GM12878 (cell line): ENCODE measurements at places on chromosomes 5 and 9. TPM values are rescaled to one million over a fixed set of nuclear protein-coding genes. Genes with fewer than 3 reads are reported as not detected.

PKD2L2 gene
- 0.36 TPM in 1 of 2 replicates, not detected in the other for total RNA-seq

GPR150 gene
- total RNA-seq: 0.92 and 1.3 TPM in 2 replicates

OR13C2 gene
- not detected in 2 replicates for total RNA-seq

ZBTB26 gene
- 6.9 and 8.1 TPM in 2 replicates for total RNA-seq

BTNL3 gene
- total RNA-seq: not detected in 2 replicates

DNA sequence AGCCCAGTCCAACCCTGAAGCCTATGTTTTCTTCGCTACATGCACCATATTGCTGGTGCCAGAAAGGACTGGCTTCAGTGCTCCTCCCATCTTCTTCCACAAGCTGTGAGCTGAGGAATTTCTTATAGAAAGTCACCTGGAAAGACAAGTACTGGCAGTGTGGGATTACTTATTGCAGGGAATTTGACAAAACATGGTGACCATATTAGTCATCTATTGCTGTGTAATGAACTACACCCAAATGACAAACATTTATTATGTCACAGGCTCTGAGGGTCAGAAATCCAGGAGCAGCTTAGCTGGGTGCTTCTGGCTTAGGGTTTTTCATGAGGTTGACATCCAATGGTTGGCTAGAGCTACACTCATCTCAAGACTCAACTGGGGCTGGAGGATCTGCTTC lies 75.5 kb downstream of the ENTREP1 start:
- no peak for DNase-seq

DNA sequence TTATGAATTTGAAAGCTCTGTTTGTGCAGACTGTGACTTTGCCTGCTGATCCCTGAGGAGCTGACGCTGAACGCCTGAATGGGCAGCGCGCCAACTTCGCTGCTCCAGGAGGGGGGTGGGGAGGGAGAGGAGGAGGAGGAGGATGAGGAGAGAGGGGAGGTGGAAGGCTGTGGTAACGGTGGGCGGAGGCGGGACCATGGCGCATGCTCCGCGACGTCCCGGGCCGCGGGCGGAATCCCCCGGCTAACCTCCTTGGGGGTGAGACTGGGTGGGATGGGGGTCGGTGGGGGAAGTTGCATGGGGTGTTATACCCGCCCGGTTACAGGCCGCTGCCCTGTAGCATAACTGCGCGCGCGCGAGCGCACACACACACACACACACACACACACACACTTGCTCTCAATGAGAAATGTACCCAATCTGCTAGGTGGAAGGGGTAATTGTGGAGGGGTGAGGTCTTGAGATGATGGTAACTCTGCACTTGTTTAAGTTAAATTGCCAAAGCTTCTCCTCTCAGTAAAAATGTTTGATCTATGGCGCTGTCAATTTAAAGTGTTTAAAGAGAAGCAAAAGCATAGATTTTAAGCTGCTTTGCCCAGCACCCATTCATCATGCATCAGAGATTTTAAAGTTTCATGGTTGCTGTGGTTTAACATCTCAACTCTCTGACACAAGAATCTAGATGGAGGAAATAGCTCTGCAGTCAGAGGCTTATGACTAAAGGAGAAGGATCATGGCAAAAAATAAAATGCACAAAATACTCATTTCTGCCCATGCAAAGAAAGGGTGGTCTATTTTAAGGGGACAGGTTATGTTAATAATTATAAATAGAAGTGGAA lies 76.6 kb upstream of the TBCA start:
- DNase-seq: peak; percentile 80

DNA sequence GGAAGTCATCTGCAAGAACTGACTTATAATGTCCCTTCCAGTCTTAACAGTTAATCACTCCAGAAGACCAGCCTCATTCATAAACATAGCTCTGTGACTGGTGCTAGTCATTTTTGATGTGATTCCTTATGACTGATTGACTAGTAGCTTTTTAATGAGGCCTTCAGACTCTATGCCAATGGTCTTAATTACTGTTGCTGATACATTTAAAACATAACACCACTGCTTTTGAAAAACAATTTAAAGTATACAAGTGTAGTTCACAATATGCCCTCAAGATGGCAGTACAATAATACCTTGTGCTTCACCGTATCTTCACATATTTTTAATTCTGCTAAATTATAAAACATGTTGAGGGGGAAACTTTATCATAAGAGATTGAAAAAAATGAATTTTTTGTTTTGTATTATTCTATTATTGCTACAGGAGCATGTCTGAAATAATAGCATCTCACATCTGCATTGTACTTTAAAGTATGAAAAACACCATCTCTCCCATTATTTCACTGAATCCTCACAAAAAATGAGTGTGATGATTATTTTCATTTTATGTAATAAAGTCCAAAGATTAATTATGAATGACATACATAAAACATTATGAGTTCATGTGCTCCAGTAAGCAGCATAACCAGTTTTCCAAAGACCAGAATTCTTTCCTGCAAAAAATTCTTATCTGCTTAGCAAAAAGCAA lies 55.2 kb upstream of the SHISAL2B start:
- DNase-seq: no peak

DNA sequence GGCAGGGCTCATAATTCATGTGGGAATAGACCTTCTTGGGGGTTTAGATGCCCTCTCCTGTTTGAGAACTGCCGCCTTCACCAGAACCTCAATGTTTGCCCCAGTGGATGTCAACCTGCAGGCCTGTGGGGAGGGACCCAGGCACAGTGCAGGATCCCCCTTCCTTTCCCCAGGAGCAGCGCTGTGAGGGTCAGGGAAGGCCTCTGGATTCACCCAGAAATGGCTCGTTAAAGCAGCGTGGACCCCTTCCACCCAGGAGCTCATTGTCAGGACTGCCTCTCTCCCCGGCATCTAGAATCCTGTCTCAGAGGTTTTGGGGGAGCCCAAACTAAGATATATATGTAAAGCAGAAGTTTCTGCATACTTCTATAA lies 188.3 kb downstream of the GADD45G start:
- DNase-seq: no peak

- DNase-seq: no peak
Measured at GRCh38 chr5:77077829-77078176, 9.3 kb downstream of the ZBED3 start.

GRCh38 chr5:156174225-156174624 lies 152.7 kb upstream of the SGCD start:
- DNase-seq: no peak

DNA sequence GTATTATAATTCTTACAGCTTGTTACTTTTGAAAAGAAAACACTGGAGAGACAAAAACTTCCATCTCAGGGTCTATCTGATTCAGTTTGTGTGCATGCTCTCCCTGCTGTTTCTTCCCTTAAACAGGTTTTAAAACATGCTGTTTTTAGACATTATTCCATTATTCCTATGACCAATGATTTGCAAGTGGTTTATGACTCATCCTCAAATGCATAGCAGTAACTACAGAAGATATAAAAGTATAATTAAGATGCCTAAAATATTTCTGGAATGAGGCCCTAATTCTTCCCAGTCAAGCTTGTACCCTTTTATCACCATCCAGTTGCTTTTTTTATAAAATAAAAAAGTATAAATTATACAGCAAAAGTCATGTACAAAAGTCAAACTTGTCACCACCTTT lies 3.7 kb downstream of the DTWD2 start:
- DNase-seq: no peak

DNA sequence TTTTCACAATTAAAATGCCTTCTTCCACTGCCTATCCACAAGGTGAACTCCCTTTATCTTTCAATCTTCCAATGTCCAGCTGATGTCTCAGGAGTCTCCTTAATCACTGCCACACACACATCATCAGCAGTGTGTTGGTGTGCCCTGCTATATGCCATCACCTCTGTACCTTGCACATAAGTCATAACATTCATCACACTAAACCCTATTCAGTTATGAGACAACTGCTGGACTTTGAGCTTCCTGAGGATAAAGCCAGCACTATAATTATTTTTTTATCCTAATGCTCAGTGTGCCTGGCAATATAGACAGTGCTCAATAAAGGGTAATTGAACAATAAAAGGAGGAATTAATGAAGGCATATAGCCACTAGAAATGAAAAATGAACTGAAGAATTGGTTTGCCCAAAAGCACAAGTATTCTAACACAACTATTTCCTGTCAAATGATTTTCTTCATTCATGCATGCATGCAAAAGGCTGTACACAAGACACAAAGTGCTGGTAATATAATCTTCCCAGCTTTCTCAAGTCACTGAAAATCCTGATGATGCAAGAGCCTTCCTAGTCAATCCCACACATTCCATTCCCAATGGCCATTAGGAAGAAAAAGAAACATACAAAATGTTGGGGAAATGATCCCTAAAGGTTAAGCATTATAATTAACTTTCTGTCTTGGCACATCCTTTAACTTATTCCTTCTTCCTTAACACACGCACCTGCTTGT lies 32.4 kb downstream of the LPAR1 start:
- DNase-seq: no peak

DNA sequence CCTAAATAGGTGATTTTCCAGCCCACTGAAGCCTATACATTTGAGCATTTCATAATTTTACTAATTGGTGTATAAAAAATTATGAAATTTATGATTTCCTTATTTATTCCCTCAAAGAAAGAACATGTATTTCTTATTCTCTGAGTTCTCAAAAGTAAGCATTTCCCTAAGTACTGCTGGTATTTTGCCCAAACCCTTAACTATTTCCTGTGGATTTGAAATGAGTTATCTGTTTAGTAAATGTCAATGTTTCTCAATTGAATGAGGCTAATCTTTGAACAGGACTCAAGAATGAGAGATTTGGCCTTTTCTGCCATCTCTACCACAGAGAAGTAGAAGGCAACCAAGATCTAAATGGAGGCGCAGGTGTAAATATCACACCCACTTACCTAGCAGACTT lies 751.7 kb downstream of the TLE1 start:
- DNase-seq: no peak

DNA sequence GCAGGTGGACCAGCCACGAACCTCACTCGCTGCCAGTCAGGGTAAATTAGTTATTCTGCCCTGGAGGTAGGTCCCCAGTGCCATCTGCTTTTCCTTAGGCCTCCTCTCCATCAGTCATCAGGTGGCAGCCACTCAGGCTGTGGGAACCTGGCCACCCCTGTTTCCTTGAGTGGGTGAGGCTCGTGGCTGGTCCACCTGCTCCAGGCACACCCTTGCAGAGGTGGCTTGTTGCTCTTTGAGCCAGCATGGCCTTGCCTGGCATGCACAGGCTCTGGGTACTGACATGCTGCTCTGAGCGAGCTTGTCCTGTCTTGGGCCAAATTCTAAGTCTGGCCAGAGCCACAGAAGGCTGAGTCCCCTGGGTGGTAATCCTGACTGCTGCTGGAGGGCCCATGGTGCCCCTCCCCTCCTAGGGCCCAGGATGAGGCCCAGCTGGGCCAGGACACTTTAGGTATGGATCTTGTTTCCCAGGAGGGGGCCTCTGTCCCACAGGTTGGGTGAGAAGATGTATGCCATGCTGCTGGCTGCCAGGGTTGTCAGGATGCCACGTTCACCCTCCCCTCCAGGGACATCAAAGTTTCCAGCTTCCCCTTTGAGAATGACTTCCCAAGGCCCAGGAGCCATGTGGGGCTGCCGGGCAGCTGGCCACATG lies 17.0 kb upstream of the ZNF484 start:
- DNase-seq: no peak

DNA sequence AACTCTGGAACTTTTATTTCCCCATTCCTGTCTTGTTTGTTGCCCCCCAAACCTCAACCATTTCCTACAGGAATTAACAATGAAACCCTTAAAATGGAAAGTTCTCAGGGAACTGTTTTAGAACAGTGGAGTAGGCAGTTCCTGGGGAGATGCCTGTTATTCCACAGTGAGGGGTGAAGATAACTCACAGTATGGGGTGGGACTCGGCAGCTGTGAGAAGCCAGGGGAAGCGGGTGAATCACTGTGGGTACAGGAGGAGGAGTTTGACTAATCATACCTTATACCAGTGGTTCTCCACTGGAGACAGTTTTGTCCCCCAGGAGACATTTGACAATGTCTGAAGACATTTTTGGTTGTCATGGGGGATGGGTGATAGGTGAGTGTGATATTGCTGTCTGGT lies 36.9 kb upstream of the GLRA1 start:
- DNase-seq: no peak

- no peak for DNase-seq
Measured at GRCh38 chr9:106878934-106879333, 16.0 kb downstream of the ZNF462 start.

- DNase-seq: no peak
Measured at GRCh38 chr5:9356351-9356825, 189.5 kb downstream of the SEMA5A start.

DNA sequence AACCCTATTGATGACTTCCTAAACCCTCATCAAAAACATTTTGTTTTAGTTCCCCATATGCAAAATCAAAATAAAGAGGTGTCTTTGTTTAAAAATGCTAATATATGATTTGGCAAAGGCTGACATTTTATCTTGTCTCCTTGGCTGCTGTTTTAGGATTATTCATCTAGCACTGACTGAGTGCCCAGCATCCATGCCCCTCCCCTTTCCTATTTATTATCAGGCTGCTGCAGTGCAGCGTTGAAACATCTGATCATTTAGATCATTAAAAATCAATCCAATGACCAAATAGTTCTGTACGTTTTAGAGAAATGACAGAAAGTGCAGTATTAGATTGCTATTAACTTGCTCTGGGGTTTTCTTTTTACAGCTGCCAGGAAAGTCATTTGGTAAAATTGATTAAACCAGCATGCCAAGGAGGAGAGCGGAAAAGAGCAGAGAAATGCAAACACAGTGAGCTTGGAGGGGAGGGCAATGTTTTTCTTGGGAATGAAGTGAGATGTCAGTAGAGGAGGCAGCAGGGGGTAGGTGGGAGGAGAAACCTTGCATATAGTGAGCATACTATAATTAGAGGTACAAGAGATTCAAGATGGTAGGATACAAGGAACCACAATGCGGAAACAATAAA lies 286.3 kb downstream of the PDE4D start:
- DNase-seq: no peak

DNA sequence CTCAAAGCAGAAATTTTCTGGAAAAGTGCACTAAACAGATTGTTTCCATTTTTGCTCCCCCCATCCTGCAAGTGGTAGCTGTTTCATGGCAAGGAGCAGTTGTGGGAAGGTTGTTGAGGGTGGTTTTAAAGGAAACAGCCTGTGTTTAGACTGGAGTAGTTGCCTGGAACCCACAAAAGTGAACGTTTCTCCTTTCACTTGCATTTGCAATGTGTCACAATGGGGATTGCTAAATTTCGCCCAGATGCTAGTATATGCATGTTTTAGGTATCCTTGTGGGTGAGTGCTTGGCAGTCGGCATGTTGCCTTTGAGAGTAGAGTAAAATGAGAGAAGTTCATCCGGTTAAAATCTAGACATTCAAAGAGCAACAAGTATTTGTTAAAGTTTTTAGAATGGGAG lies 1099.9 kb upstream of the DMAC1 start:
- DNase-seq: no peak

DNA sequence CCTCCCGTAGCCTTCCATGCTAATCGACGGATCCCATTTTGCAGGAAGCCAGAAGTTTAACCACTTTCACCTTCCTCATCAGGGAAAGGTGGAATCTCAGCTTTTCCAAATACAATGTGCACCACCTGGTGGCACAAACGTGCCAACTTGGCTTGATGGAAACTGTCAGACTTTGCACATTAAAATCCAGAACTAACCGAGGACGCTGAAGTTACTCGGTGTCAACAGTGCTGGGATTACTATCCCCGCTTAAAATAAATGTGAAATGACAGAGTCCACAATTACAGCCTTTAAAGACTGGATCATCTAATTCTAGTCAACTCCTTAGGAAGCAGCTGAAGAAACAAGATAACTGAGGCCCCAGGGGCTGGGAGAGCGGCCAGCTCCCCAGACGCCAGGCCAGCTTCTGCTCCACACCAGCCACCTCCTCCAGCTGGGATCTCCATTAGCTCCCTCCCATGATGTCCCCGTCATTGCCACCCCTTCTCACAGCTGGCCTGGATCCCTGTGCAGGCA lies 50.1 kb upstream of the RETREG1 start:
- no peak for DNase-seq
